NCI-H2081 treated with DMSO at 0.1 percent for 48 hours (cell line): ENCODE measurements at places on chromosomes 7 and 10.

DNA sequence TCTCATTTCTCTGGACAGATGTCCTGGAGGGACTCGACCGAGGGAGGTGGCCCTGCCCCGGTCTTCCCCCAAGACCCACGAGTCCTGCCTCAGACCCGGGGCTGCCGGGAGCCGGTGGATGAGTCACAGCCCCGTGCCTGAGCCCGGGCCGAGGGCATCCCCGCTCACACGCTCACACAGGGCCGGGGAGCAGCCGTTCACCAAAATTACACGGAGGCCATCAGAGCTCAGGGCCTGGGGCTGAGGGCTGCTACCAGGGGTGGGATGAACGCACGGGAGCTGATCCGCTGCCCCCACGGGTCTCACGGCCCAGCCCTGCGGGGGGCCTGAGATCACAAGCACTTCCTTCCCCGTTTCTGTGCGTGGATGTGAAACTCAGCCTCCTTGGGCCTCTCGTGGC, 17.5 kb downstream of the FAM20C start:
- DNase-seq: no peak

DNA sequence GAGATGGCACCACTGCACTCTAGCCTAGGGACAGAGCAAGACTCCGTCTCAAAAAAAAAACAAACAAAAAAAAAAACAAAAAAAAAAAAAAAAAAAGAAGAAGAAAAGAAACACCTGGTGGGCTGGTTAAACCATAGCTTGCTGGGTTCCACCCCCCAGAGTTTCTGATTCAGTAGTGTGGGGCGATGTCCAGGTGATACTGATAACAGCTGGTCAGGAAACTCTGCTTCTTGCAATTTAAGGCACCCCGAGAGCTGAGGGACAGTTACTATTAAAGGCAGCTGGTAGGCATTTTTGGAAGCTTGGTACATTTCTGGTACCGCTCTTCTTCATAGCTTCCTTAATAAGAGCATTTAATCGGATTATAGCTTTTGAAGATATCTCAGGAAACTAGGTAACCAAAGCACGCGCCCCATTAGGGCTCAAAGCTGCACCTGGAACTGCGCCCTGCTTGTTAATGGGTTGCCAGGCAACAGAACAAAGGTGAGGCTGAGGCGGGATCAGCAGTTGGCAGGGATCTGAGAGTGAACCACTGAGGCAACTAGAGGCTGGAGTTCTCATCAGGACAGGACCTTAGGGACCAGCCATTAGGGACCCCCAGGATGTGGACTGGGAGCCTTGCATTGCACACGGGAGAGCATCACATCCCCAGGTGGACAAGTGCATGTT, 6.5 kb upstream of the SDK1 start:
- DNase-seq: peak; percentile 79

DNA sequence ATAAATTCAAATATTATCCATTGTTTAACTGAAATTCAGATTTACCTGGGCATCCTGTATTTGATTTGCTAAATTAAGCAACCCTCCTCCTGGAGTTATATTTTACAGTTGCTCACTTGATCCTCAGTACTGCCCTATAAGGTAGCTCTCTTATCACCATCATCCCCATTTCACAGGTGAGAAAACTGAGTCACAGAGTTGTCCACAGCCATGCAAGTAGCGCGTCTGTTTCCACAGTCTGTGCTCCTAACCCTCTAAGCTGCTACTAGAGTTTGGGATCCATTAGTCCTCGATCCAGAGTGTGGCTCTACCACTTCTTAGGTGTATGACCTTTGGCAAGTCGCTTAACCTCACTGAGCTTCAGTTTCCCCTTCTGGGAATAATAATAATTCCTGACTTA, 34.9 kb upstream of the KDM7A start:
- no peak for DNase-seq

- DNase-seq: no peak
Measured at GRCh38 chr7:68371985-68372384, 1226.3 kb upstream of the AUTS2 start.

GRCh38 chr7:129635300-129636029, 23.9 kb downstream of the NRF1 start:
- DNase-seq: peak; percentile 64

DNA sequence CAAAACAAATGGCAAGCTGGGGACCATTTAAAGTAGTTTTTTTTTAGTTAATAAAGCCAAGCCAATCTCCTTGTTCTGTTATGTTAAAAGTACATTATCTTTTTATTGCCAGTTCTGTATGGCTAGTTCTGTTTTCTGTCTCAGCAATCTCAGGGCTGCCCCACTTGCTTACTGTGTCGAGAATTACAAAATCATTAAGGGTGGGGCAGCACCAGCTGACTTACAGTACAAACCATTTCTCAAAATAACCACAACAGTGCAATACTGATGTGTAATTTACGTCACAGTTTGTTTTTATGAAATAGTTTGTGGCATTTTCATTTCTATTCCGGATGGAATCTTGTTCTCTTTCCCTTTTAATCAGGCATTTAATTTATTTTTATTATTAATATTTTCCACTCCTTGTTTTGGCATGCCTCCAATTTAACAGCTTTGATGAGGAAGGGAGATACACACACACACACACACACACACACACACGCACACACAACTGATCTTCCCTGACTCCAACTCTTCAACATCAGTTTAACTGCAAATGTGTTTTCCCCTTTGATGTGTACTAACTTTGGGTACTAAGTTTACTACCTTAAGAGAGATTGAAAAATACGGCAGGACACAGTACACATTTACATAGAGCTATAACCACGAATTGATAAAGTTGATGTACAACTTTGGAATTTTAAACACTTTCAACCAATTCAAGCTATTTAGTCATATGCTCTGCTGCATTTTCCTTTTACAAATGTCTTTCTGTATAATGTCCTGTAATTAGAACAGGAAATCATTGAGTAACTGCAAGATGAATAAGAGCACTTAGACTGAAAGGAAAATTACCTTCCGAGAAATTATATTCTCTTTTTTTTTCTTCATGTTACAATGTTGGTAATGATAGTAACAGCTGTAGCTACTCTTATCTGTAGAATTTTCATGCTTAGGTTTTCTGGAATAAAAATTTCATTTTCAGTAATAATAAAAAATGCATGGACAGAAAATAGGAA, 91.5 kb downstream of the ARID5B start:
- DNase-seq: peak; percentile 8

DNA sequence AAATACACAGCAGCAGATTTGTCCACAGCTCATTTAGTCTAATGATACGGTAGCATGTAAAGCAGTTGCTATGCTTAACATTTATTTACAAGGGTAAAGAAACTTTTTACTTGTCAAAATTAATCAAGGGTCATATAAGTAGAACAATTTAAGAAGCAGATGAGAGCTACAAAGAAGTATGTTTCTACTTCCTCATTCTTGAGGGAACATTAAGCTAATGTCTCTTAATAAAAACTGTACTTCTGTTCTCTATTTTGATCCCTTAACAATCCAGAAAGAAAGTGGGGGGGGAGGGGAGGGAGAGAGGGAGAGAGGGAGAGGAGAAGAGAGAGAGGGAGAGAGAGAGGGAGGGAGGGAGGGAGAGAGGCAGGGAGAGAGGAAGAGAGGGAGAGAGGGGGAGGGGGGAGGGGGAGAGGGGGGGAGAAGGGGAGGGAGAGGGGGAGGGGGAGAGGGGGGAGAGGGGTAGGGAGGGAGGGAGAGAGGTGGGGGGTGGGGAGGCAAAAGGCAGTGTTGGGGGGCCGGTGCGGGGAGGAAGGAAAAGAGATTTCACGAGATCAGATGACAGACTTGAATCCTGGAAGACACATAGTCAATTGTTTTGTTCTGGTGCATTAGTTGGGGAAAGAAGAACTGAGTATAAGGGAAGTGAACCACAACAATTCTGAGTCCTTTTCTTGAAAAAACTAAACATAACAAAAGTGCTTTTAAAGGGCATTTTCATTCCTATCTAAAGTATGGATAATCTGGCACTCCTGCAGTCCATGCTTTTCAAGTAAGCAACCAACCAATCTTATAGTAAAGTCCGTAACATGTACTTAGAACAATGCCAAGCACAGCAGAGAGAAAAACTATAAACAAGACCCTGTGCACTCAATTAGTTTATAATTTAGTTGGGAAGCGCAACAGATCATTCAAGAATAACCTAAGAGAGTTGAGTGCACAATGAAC, 128.0 kb downstream of the USP6NL start:
- no peak for DNase-seq

DNA sequence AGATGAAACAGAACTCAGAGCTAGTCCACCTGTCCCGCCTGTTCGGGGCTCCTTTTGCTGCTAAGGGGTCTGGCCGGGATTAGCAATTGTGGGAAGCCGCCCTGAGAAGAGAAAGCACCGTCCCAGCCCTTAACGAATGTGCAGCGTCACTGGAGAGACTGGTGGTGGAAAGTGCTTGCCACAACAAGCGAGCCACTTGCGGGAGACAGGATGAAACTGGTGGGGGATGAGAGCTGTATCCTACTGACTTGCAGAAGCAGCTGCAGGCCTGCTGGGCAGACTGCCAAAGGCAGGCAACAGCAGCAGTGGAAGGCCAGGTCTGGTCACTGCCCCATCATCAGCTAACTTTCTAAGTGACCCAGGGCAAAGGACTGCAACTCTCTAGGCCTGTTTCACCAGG, 95.4 kb downstream of the FAM53B start:
- DNase-seq: peak; percentile 7

GRCh38 chr7:41476460-41476803, 226.5 kb downstream of the INHBA start:
- no peak for DNase-seq

- DNase-seq: no peak
Measured at GRCh38 chr7:15158141-15158810, 255.7 kb upstream of the DGKB start.

DNA sequence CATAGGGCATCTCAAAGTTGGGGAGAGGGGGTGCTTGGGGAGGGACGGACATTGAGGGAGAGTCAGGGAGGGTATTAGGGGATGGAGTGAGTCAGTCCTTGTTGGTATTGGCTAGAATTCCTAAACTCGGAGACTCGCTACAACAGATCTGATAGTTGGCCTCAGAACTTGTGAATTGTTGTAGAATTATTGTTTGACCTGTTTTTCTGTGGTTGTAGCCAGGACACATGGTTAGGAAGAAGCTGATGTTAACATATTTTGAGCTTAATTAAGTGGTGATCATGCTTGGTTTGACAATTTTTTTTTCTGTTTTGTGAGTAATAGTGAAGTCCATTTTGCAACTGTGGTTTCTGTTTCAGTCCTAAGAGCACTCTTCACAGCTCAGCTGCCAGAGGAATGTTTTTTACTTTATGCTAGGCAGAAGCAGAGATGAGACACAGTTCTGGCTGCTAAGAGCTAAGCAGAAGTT, 1190.3 kb upstream of the C7orf33 start:
- no peak for DNase-seq

GRCh38 chr10:91711885-91712680, 79.2 kb upstream of the PPP1R3C start:
- no peak for DNase-seq

- no peak for DNase-seq
Measured at GRCh38 chr7:28747404-28747803, 210.7 kb downstream of the TRIL start.

DNA sequence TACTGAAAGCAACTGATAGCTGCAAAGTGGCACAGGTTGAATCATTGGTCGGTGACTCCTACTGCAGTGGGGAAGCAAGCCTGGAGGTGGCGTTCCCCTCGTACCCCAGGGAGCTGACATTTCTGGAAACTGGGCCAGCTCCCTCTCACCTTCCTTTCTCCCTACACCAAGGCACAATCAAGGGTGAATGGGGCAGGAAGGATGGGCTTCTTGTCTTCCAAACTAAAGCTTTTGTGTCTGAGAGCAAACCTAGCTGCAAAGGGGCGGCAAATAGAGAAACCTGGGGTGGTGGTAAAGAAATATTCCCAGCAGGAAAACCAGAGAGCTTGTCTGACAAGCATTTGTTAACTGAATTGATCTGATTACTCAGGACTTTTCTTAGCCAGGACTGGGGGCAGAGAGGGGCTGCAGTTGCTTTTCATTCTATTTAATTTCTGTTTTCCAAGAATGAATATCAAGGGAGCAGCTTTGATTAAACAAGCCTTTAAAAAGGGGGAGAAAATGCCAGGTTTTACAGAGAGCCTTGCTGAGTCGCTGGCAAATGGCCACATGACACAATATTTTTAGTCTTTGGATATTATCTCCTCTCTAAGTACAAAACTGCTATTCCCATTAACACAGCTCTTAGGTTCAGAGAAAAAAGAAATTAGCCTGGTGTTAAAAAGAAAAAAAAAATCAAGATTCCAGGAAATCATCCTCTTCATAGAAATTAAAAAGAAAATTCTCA, 27.8 kb downstream of the CDHR3 start:
- DNase-seq: peak; percentile 62

GRCh38 chr7:5677538-5678294, 103.7 kb downstream of the RNF216 start:
- DNase-seq: no peak

DNA sequence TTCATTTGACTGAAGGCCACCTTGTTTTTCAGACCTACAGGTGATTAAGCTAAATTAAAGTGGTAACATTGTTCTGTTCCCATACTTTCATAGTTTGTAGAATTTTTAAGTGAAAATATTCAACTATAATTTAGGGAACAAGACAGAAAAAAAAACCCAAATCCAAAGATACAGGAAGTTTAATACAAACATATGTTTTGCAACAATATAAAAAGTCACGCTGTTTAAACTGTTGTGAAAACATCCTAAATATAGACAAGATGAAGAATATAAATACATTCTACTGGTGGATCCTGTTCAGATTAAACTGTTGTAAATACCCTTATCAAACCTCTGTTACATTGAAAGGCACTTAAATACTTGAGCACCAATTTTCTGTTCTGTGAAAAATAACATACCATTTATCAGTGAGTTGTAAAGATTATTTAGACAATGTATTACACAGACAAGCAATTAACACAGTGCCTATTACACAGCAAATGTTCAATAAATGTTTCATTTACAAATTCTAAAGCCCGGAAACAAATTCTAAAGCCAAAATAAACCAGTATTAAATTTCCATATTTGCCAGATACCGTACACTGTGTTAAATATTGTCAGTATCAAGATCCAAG, 14.2 kb downstream of the ASZ1 start:
- peak; percentile 11 for DNase-seq

DNA sequence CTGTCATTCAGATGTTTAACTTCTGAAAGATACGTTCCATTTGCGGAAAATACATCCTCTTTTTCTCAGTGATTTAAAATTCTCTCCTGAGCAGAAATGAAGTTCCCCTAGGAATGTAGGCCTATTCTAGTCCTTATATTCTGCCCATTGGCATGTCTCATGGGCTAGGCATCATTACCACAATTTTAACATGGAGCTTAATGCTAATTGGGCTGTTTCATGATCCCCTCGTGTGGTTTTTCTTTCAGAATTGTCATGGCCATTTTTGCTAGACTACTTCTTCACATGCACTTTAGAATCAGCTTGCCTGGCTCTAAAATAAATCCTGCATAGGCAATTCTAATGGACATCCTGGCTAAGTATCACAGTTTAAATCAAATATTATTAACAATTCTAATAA, 1.0 kb downstream of the TMEM176B start:
- DNase-seq: no peak

DNA sequence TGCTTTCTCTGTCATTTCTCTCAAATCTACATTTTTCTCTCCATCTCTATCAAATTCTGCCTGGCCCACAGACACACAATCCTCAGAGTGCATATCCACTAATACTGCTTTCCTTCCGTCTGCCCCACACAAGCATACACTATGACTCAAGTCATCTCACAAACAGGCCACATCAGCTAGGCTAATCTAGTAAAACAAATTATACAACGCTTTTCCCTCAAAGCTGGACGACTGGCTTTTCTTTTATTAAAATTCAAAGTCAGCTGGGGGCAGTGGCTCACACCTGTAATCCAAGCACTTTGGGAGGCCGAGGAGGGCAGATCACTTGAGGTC, 161.1 kb downstream of the FAM107B start:
- DNase-seq: no peak

GRCh38 chr10:23319835-23320234, 24.8 kb downstream of the C10orf67 start:
- no peak for DNase-seq
